ENCODE measurements at places on chromosomes 6 and 20.

- DNase-seq = no peak
Measured at GRCh38 chr6:6674872-6675271, 86.4 kb downstream of the LY86 start.

GRCh38 chr20:47951521-47951971 lies 166.3 kb upstream of the SULF2 start:
- DNase-seq = no peak

DNA sequence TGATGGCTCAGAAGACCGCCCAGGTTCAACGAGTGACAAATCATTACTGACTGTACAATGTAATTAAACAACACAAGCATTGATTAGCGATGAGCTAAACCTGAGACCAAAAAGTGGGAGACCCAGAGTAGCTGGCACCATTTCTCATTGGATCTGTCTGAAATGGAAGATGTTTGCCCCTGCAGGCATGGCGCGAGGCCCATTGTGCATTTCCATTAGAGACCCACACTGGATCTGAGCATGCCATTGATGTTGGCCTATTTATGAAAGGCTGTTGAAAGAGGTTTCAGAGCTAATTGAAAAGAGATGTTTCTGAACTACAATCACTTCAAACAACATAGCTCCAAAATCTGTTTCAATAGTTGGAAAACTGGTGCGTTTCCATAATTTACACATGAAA lies 196.7 kb downstream of the TFAP2B start:
- no peak for DNase-seq

DNA sequence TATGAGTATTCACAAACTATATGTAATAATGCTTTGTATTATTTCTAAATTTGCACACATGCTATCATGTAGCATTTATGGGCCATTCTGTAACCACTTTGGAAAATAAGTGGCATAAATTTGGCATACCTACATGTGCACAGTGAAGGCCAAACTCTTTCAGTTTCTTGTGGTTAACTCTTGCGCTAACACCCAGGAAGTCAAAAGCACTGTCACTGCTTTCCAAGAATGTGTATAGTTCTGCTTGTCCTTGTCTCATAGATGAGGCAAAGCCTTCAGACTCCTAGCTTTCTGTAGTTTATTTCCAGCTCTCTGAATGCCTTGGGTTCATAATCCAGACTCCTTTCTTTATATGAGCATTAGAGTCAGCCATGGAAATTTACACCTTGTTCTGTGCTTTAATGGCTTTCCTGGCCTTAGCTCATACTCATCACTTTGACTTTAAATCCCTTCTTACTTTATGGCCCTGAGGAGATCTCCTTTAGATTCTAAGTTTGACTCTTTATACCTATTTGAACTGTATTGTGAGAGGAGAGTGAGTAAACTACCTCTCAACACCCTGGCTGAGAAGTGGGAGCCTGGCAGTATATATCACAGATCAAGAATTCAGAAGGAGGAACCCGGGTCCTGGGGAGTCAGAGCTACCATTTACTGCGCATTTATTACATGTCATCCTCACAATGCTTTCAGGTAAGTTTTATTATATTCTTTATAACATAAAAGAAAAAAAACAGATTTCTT lies 949 bp upstream of the SLC17A3 start:
- no peak for DNase-seq
